ENCODE measurements at places on chromosomes 7 and 10. TPM values are rescaled to one million over a fixed set of nuclear protein-coding genes. Genes with fewer than 3 reads are reported as not detected.
A peak's percentile ranks its signal among the peaks of the same experiment; 100 is the strongest.

Gene SNX10
- not detected for total RNA-seq

Gene GARIN1A
- 1.4 TPM for total RNA-seq

Gene SPRN
- total RNA-seq: not detected

Gene FAM25C
- total RNA-seq: not detected

Gene CHST15
- 10.0 TPM for total RNA-seq

Gene PRSS2
- total RNA-seq: not detected

- H3K36me3 ChIP-seq: no peaks in the 10 kb centered on the region
- no peaks in the 10 kb centered on the region for H3K4me1 ChIP-seq
- H3K4me3 ChIP-seq: no peak overlapping the region
Measured at GRCh38 chr10:84951616-84952015, 623.2 kb downstream of the CCSER2 start.

DNA sequence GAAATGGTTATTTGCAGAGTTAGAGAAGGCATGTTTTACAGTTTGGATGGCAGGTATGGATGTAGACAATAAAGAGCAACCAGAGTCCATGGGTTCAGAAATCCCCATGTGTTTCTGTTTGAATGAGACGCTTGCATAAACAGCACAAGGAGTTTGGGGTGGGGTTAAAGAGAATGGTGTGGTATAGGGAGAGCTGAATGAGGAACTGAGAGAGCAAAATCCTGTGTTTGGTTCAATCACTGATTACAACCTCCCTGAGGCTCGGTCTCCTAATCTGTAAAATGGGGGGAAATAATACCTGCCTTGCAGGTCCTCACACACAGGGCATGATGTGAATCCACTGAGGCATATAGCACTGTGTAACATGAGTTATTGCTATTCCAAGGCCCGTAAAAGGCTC lies 23.7 kb downstream of the CAV1 start:
- H3K4me1 ChIP-seq: peaks cover 5% of the 10 kb centered on the region
- H3K36me3 ChIP-seq: no peaks in the 10 kb centered on the region
- H3K4me3 ChIP-seq: no peak overlapping the region
- H3K27me3 ChIP-seq: no peaks in the 10 kb centered on the region
- DNase-seq: no peak
- peak overlapping the region; percentile 7 for H3K27ac ChIP-seq

- no peak overlapping the region for H3K4me3 ChIP-seq
- no peaks in the 10 kb centered on the region for H3K27me3 ChIP-seq
- no peak for DNase-seq
- H3K27ac ChIP-seq: no peak overlapping the region
- H3K4me1 ChIP-seq: peaks cover 3% of the 10 kb centered on the region
Measured at GRCh38 chr10:69837261-69837660, 35.6 kb downstream of the COL13A1 start.

DNA sequence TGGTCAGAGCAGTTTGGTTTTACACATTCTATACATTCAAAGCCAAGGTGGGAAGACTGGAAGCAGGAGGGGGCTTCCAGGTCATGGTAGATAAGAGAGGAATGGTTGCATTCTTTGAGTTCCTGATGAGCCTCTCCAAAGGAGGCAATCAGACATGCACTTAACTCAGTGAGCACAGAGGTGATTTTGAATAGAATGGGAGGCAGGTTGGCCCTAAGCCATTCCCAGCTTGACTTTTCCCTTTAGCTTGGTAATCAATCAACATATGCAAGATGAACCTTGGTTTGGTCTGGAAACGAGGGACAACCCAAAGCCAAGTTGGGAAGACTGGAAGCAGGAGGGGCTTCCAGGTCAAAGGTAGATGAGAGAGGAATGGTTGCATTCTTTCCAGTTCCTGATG lies 31.4 kb downstream of the TCERG1L start:
- H3K4me3 ChIP-seq: no peak overlapping the region
- no peaks in the 10 kb centered on the region for H3K27me3 ChIP-seq
- H3K36me3 ChIP-seq: no peaks in the 10 kb centered on the region
- DNase-seq: no peak

- no peak overlapping the region for H3K4me3 ChIP-seq
- no peak for DNase-seq
- H3K36me3 ChIP-seq: no peaks in the 10 kb centered on the region
- peaks cover 14% of the 10 kb centered on the region for H3K27me3 ChIP-seq
- H3K4me1 ChIP-seq: no peaks in the 10 kb centered on the region
Measured at GRCh38 chr7:155789001-155789725, 23.1 kb downstream of the SHH start.

DNA sequence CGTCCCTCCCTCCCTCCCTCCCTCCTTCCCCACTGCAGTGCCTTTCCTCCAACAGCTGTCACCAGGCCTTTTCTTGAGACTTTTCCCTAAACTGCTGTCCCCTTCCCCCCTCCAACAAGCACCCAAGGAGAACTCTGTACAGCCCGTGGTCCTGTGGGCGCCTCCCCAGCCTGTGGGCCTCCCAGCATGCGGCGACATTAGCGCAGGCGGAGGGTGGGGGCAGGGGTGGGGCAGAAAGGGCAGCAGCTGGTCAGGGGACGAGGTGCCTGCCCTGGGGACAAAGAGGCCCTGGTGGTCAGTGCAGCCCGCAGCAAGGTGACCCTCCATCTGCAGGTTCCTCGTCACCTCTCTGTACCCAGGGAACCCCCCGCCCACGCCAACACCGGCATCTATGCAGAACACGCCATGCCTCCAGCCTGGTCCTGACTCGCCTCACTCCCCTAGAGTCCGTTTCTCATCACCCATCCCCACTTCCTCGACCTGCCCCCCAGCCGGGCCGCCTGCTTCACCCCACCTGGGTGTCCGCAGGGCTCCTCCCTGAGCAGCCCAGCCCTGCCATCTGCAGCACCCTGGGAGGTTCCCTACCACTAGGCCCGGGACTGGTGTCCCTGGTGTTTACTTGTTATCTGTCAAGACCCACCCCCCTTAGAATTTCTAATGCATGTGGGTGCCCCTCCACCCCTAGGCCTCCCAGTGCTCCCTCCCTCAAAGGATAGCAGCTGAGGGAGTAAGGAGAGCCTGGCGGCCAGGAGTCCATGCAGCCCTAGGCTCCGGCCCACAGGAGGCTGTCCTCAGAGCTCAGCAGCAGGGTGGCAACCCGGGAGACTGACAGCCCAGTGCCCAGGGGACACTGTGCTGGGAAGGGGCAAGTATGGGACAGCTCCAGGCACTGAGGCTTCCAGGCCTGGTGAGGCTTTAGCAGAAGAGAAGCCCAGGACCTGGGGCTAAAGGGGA lies 147.8 kb downstream of the ARHGAP22 start:
- no peaks in the 10 kb centered on the region for H3K36me3 ChIP-seq
- H3K4me1 ChIP-seq: peaks cover 9% of the 10 kb centered on the region
- H3K27ac ChIP-seq: no peak overlapping the region
- DNase-seq: no peak
- no peak overlapping the region for H3K4me3 ChIP-seq

DNA sequence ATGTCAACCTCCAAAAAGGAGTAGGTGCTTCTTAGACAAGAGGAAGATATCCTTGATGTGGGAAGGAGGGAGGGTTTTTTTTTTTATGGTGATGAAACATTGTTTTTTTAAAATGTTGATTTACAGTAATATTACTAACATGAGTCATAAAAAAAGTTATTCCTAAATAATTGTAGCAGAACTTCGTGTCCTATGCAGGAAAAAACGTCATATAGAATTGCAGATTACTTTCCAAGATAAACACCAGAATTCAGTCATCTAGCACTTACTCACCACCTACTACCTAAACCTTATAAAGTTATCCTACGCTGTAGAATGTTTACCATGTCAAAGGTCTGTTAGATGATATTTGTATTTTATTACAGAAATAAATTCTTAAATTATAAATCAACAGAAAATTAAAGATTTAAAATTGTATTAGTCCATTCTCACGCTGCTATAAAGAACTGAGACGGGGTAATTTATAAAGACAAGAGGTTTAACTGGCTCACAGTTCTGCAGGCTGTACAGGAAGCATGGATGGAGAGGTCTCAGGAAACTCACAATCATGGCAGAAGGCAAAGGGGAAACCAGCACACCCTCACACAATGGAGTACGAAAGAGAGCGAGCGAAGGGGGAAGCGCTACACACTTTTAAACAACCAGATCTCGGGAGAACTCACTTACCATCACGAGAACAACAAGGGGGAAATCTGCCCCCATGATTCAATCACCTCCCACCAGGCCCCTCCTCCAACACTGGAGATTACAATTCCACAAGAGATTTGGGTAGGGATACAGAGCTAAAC lies 105.2 kb upstream of the NEBL start:
- no peaks in the 10 kb centered on the region for H3K27me3 ChIP-seq
- H3K36me3 ChIP-seq: no peaks in the 10 kb centered on the region
- DNase-seq: no peak
- no peak overlapping the region for H3K27ac ChIP-seq

GRCh38 chr7:93053949-93054943 lies 63.5 kb downstream of the SAMD9 start:
- no peaks in the 10 kb centered on the region for H3K27me3 ChIP-seq
- H3K4me3 ChIP-seq: no peak overlapping the region
- H3K36me3 ChIP-seq: no peaks in the 10 kb centered on the region
- DNase-seq: peak; percentile 36

DNA sequence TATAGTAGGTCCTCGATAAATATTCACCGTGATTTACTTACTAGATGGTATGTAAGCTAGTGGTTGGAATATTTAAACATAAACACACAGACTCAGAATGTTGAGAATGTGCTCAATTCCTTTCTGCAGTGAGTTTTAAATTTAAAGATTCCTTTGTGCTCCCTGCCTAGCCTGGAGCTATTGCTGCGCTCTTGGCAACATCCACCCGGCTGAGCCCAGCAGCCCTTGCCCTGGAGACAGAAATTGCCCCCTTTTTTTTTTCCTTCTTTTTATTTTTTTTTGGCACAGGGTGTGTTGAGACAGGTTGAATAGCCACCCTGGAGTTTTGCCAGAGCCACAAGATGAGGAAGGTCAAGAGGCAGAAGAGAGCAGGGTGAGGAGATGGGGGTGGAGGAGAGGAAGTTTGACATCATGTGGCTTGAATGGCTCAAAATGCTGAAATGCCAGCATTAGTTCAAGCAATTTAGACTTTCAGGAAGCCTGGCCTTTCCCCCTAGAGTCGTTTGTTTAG lies 180.8 kb downstream of the PRKCQ start:
- no peaks in the 10 kb centered on the region for H3K27me3 ChIP-seq
- peak overlapping the region; percentile 7 for H3K27ac ChIP-seq
- DNase-seq: no peak
- no peaks in the 10 kb centered on the region for H3K4me1 ChIP-seq
- H3K36me3 ChIP-seq: no peaks in the 10 kb centered on the region

DNA sequence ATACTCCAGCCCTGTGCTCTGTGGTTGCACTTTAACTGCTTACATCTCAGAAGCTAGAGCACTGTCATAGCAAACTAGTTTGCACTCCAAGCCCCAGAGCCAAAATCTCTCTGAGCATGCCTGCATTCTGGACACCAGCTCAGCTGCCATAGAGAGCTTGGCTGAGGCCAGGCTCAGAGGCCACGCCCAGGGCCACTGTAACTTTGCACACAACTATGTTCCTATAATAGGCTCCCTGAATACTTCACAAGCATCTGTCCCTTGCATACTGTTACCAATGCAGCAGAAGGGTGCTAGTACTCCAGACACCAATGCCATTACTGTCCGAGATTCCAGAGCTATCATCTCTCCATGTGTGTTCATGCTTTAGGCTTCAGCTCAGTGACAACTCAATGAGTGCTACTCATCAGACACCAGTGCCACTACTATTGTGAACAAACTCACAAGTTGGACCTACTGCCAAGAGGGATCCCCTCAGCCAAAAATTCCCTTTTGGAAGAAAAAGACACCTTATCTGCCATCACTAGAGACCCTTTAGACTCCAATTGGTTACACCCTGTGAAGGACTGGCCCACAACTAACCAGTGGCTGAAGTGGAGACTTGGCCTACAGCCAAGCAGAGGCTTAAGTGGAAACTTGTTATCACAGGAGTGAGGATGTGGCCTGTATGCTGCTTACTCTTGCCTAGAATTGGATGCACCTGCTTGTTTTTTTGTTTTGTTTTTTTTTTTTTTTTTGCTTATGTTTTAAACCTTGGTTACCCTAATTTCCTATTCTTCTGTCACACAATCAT lies 211.6 kb upstream of the MAGI2 start:
- no peaks in the 10 kb centered on the region for H3K4me1 ChIP-seq
- no peak for DNase-seq
- no peaks in the 10 kb centered on the region for H3K27me3 ChIP-seq

DNA sequence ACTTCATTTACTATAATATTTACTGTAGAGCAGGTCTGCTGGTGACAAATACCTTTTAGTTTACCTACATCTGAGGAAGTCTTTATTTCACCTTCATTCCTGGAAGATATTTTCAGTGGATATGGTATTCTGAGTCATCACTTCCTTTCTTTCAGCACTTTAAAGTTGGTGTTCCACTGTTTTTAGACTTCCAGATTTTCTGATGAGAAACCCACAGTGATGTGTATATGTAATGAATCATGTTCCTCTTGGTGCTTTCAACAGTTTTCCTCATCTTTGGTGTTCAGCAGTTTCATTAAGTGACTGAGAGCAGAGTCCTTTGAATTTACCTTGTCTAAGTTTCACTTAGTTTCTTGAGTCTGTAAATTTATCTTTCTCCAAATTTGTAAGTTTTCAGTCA lies 36.4 kb downstream of the COPG2 start:
- no peaks in the 10 kb centered on the region for H3K36me3 ChIP-seq
- H3K27me3 ChIP-seq: no peaks in the 10 kb centered on the region
- no peaks in the 10 kb centered on the region for H3K4me1 ChIP-seq
- no peak for DNase-seq
- H3K4me3 ChIP-seq: no peak overlapping the region
- no peak overlapping the region for H3K27ac ChIP-seq

DNA sequence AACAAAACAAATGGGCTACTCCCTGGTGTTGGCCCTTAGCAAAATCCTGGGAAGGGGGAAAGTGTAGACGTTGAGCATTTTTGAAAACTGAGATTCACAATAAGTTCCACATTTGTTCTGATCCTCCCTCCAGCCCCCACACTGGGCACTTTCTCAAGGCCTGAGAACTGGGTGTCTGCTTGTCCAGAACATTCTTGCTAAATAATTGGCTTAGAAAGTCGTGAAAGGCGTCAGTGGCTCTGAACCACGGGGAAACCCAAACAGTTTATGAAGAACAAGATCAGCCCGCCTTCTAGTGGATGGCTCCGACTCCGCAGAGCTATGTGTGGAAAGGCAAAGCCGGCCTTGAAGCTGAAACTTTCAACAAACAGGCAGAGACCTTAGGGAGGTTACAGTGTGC lies 370.1 kb downstream of the PRPF18 start:
- no peaks in the 10 kb centered on the region for H3K4me1 ChIP-seq
- H3K27me3 ChIP-seq: no peaks in the 10 kb centered on the region
- no peaks in the 10 kb centered on the region for H3K36me3 ChIP-seq

DNA sequence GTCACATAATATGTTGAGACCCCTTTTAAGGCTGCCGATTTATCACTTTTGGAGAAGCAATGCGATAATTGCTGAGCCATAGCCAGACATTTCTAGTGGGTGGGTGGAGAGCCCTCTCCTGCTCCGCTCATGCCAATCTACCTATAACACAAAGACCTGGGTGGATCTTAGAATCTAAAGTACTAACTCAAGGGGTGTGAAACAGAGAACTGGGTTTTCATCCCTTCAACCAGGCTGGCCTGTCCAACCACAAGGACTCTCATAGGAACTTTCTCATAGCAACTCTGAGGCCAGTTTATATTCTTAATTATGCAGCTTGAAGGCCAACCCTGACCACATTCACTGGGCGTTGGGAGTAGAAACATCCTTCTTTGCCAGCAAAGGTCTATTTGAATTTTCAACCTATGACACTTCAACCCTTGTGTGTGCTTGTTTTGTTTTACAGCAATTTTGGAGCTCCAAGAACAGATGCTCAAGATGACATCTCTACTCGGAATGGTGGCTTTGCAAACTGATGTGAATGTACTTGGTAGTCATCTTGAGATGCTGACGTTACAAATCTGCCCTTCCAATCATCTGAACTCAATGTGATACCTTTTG lies 1198.2 kb upstream of the AUTS2 start:
- H3K27me3 ChIP-seq: no peaks in the 10 kb centered on the region
- no peaks in the 10 kb centered on the region for H3K4me1 ChIP-seq
- no peaks in the 10 kb centered on the region for H3K36me3 ChIP-seq
- DNase-seq: no peak
